ENCODE measurements at places on chromosomes 12 and 14.

DNA sequence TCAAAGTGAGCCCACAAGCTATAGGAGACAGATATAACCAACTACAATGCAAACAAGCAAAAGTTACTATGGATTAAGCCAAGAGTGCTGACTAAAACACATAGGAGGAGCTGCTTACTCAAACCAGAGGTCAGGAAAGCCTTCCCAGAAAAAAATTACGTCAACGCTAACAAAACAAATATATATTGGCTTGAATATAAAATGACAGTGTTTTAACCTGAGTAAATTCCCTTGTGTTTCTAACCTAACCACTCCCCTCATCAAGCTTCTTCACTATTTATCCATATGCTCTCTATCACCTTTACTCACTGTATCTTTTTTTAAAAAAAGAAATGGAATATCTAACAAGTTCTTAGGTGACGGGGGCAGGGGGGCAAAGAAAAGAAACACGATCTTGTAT is 115.9 kb downstream of the MED13L start:
- DNase-seq, result no peak

- DNase-seq, result no peak
Observed at GRCh38 chr12:2366711-2367110, 313.9 kb downstream of the CACNA1C start.

GRCh38 chr14:100601064-100601463 is 13.8 kb upstream of the BEGAIN start:
- no peak for DNase-seq

GRCh38 chr14:53432378-53432802 is 279.3 kb upstream of the DDHD1 start:
- peak; percentile 6 for DNase-seq

DNA sequence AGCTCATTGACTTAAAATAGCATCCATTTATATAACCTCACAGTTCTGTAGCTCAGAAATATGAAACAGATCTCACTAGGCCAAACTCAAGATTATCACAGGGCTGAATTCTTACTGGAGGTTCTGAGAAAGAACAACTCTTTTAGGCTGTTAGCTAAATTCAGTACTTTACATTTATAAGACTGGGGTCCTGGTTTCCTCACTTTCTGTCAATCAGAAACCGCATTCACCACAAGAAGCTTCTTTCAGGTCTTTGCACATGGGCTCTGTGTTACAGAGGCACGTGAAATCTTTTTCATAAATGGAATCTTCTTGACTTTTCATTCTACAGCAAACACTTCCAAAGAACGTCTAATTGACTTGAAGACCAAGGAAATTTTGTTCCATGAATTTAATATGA is 876.3 kb upstream of the FOXG1 start:
- DNase-seq, result no peak

DNA sequence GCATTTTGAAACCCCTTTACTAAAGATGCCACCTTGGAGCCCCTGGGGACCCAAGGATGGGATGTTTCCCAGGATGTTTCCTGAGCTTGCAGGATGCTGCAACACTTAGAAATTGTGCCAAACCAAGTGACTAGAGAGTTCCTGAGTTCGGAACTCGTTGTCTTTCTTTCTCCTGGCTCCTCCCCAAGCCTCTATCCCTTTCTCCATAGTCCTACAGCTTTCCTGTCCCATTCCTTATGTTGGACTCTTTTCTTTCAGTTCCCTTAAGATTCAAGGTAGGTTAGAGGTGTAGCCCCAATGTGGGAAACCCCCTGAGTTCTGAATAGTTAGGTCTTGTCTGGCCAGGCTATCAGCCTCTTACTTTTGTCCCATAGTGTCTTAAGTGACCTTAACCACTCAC is 1.4 kb upstream of the KIF5A start:
- DNase-seq, result no peak

GRCh38 chr12:130177635-130178242 is 15.5 kb downstream of the FZD10 start:
- no peak for DNase-seq

DNA sequence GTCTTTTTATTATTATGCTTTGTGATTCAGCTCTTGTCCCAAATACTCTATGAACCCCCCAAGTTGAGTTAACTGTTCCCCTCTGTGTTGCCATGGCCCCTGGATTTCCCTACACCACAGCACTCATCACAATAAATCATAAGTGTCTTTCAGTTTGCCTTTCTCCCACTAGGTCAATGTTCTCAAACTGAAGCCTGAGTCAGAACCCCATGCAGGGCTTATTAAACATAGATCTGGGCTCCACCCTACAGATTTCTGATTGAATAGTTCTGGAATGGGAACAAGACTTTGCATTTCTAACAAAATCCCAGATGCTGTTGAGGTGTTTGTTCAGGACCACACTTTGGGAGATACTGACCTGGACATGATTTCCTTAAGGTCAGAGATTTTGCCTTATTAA is 199.4 kb downstream of the TBX5 start:
- no peak for DNase-seq

DNA sequence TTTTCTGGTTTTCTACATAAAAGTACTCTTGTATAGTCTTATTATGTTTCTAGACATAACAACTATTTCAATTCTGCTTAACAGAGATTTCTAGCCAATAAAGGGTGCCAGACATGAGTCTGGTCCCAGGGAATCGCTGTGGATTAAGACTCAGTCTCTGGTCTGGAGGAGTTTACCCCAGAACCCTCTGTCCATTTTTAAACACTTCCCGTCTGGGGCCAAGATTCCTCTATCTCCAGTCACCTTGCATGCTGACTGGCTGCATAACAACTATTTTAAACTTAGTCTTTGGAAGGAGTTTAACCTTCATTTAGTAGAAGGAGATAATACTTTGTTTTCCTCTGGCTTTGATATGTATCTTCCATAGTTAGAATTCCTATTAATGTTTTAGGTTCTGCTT is 163.1 kb upstream of the IFNG-AS1 start:
- DNase-seq, result no peak

DNA sequence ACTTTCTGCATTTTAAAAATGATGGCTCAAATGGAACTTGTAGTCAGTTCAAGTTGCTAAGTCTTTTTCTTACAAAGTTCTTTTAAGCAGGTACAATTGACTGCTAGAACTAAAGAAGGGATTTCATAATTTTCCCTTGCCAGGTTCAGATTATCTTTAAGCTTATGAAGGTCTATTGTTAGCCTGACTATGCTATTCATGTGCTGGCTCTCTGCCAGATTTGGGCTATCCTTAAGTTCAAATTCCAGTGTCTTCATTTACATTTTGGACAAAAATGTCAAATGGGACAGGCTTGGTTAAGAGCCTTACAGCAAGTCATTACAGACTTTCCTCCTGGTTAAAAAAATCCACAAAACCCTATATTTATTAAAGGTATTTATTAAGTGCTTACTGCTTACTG is 42.3 kb downstream of the INSM2 start:
- DNase-seq, result no peak

DNA sequence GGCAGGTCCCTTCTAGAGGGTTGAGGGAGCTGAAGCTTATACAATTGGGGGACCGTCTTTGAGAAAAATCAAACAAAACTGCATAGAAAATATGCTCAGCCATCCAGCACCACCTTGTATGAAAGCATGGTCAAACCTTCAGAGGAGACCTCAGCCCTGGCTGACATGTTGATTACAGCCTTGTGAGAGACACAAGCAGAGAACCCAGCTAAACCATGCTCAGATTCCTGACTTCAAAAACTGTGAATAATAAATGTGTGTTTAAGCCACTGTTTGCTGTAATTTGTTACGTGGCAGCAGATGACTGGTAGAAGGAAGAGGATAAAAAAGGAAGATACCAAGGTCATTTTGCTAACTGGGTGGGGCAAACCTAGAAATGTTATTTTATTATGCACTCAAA is 115.7 kb downstream of the NUAK1 start:
- DNase-seq, result no peak

All from neural crest cell (in vitro differentiated cells).